ENCODE measurements at places on chromosomes 4 and X. TPM values are rescaled to one million over a fixed set of nuclear protein-coding genes. Genes with fewer than 3 reads are reported as not detected.

CLGN gene
- 47.0 TPM for total RNA-seq

SHISA3 gene
- total RNA-seq, result 8.1 TPM

CT45A5 gene
- not detected for total RNA-seq

- H3K27me3 ChIP-seq, result peaks cover 12% of the 10 kb centered on the region
- no peak overlapping the region for H3K4me3 ChIP-seq
- no peaks in the 10 kb centered on the region for H3K36me3 ChIP-seq
- H3K4me1 ChIP-seq, result no peaks in the 10 kb centered on the region
Measured at GRCh38 chr4:94126669-94127068, 81.0 kb upstream of the SMARCAD1 start.

GRCh38 chrX:128929271-128930057, 593.8 kb downstream of the SMARCA1 start:
- H3K4me3 ChIP-seq, result no peak overlapping the region
- DNase-seq, result no peak
- H3K36me3 ChIP-seq, result no peaks in the 10 kb centered on the region
- no peaks in the 10 kb centered on the region for H3K27me3 ChIP-seq
- H3K27ac ChIP-seq, result no peak overlapping the region

GRCh38 chrX:29066516-29066915, 479.3 kb downstream of the IL1RAPL1 start:
- no peaks in the 10 kb centered on the region for H3K4me1 ChIP-seq
- DNase-seq, result no peak
- H3K4me3 ChIP-seq, result no peak overlapping the region
- no peak overlapping the region for H3K27ac ChIP-seq

DNA sequence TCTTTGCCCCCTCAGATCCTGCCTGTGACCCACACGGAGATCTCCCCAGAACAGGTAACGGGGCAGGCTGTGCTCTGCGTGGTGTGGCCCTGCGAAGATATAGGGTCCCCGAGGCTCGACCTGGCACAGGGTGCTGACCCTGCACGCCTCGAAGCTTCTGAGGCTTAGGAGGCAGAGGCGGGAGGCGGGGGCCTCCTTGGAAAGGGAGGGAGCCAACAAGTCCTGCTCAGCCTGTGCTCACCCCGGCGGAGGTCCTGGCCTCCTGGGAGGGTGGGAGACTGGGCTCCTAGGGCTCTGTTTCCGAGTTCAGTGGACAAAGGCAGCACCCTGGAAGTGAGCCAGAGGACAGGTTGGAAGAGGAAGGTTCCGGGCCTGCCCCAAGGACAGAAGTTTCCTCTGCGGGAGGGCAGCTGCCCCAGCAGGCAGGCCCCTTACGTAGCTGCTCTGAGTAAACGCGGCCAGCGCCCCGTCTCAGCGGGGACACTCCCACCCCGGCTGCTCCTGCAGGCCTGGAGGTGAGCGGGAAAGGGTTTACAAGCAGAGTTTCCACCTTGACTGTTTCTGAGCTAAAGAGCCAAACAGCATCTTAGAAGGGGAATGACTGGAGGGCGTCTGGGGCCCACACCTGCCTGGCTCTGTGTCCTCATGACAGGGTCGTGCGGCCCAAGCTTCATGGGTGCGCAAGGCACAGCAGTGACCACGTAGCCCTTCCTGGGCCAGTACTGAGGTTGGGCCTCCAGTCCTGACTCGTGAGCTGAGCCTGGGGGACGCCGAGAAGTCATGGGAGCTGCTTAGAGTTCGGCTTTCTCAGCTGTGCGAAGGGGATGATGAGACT, 16.1 kb downstream of the TMEM175 start:
- peaks cover 20% of the 10 kb centered on the region for H3K36me3 ChIP-seq
- H3K27ac ChIP-seq, result no peak overlapping the region
- H3K4me1 ChIP-seq, result peaks cover 7% of the 10 kb centered on the region
- no peaks in the 10 kb centered on the region for H3K27me3 ChIP-seq
- H3K4me3 ChIP-seq, result no peak overlapping the region
- DNase-seq, result no peak

- H3K27me3 ChIP-seq, result peaks cover 14% of the 10 kb centered on the region
- no peak for DNase-seq
- H3K4me3 ChIP-seq, result no peak overlapping the region
- H3K27ac ChIP-seq, result no peak overlapping the region
- no peaks in the 10 kb centered on the region for H3K4me1 ChIP-seq
Measured at GRCh38 chrX:51336584-51336983, 4.0 kb downstream of the NUDT10 start.

Data from left ventricle myocardium inferior (tissue), 1 donor.